ENCODE measurements at places on chromosomes 1 and 21.

DNA sequence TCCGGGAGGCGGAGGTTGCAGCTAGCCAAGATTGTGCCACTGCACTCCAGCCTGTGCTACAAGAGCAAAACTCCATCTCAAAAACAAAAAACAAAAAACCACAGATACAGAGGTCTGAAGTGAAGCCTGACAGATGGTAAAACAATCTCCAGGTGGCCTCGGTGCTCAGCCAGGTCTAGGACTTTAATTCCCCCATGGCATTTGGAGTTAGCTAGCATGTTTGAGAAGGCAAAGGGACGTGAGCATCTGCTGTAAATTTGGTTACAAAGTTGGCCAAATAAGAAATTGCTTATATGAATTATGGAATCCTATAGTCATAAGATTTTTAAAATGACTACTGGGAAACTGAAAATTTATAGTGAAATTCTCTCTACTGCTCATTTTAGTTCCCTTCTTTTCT is 98.3 kb upstream of the FMN2 start:
- no peak for DNase-seq

GRCh38 chr1:14674030-14674429 is 75.5 kb downstream of the KAZN start:
- no peak for DNase-seq

- DNase-seq, result no peak
Observed at GRCh38 chr1:178939338-178940067, 68.6 kb upstream of the ANGPTL1 start.

GRCh38 chr1:54528613-54529012 is 19.4 kb upstream of the ACOT11 start:
- DNase-seq, result no peak

GRCh38 chr21:28943631-28944030 is 49.0 kb downstream of the LTN1 start:
- DNase-seq, result no peak
